ENCODE measurements at places on chromosomes 6 and 20.

DNA sequence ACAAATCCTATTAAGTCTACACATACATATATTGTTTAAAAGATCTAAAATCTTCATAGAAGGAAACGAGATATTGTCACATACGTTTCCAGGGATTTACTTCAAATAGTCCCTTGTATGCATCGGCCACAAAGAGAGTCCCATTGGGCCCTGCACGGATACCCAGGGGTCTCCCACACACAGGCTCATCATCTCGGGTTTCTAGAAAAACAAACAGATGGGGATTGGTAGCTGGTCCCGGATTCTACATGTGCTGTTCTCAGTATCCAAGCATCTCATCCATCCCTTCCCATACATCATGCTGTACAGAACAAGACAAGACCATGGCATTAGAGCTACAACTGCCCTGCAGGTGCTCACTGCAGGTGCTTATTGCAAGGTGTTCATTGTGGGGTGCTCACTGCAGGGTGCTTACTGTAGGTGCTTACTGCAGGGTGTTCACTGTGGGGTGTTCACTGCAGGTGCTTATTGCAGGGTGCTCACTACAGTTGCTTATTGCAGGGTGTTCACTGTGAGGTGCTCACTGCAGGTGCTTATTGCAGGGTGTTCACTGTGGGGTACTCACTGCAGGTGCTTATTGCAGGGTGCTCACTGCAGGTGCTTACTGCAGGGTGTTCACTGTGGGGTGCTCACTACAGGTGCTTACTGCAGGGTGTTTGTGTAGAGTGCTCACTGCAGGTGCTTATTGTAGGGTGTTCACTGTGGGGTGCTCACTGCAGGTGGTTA is 21.0 kb downstream of the APMAP start:
- DNase-seq: no peak

- no peak for DNase-seq
Observed at GRCh38 chr6:57085471-57085870, 4.5 kb upstream of the ZNF451 start.

DNA sequence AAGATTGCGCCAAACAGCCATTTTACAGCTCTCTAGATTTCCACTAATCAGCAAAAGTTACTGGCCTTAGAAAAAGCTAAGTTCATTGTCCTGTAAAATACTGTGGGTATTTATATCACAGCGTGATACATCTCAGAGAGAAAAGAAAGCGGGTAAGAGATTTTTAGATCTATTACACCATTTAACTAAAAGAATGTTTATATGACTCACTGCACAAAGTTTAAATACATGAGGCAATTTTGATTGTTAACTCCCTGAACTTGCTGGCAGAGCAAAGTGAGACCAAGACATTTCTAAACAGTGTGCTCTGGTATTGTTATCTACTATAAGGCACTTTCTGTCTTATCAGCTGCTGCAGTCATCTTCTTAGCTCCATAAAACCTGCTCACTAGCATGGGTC is 314.3 kb downstream of the EPHA7 start:
- no peak for DNase-seq

- DNase-seq: no peak
Observed at GRCh38 chr6:89066940-89067646, 13.5 kb upstream of the PNRC1 start.

DNA sequence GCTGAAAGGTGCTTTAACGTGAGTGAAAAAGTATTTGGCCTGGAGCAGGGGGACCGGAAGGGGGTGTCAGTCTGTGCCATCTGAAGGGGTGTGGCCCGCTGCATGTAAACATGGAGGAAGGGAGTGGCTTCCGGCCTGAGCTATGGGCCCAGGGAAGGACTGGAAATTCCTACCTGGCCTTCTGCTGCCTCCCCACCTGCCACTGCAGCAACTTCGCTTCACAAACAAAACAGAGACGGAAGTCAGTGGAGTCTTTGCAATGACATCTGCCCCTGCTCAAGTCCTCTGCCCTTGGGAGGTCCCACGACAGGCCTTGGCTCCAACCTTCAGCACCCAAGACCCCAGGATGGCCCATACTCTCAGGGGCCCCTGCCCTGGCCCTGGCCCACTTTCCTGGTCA is 28.1 kb upstream of the FOXP4 start:
- DNase-seq: no peak

GRCh38 chr20:46894579-46894958 is at the start of gene EYA2:
Gene EYA2, plus strand, starts transcription at chr20:46894843. Its CDS starts 95,168 bp downstream, at chr20:46990011.
- DNase-seq: no peak

DNA sequence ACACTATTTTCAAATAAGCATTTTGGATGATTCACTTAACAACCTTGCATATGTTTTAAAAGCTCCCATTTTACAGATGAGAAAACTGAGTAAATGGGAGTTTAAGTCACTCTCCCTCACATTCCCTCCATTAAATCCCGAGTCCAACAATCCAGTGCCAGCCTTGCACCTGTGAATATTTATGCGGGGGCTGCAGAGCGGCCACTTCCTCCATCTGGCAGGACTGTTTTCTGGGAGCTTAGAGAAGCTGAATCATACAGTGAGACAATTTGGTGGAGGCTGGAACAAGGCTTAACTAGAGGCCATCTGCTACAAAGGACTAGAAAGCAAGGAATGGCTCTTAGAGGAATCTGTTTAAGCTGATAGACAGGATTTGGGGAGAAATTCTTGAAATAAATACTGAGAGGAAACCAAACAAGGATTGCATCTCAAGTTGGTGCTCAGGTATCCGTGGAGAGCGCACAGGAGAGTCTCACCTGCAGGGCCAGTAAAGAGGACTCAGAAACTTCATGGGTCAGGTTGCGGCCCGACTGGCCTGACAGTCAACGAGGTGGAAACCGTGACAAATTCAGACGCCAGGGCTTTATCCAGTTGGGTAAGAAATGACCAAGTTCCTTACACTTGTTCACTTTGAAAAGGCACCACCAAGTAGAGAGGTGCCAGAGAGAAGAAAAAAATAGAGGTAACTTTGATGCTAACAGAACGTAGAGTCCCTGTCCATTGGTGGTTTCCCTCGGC is 478.5 kb downstream of the QKI start:
- DNase-seq: no peak

- no peak for DNase-seq
Observed at GRCh38 chr6:83917001-83917400, 57.5 kb downstream of the CYB5R4 start.

DNA sequence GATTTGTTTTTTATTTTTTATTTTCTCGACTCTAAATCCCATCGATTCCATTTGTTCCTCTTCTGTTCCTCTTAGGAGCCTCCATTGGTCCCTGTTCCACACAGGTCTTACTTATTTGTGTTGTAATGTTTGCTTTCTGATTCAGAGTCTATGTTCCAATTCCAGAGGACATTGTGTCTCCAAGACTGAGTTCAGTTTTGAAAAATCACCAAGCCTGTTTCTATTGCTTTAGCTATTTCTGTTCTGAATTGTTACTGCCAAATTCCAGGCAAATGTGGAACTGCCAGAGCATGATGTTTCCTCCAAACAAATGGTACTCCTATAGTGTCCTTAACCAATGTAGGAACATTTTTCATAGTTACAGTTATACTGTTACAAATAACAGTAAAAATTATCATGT is 270.9 kb upstream of the SPTLC3 start:
- DNase-seq: no peak

GRCh38 chr6:143741480-143741879 is 63.7 kb downstream of the PHACTR2 start:
- no peak for DNase-seq

GRCh38 chr20:31919410-31920155 is 32.3 kb downstream of the PDRG1 start:
- DNase-seq: no peak

DNA sequence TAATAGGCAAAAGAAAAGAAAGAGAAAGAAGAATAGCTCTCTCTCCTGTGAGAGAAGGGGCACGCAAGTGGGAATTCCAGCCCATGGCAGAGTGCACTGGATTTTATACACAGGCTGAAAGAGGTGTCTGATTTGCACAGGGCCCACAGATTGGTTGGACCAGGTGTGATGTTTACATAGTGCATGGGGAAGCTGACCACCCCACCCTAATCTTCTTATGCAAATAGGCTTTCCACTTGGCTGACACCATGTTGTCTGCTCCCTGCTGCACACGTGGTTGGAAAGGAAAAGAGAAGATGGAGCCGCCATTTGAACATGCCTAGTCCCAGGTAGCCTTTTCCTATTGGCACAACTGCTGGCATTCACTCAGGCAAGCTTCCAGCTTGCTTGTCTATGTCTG is 20.2 kb downstream of the MICA start:
- no peak for DNase-seq

GRCh38 chr6:55040102-55040848 is 134.0 kb upstream of the HCRTR2 start:
- DNase-seq: no peak

- DNase-seq: no peak
Observed at GRCh38 chr20:59519707-59520014, 84.7 kb upstream of the PHACTR3 start.

- no peak for DNase-seq
Observed at GRCh38 chr6:52187098-52187497, 923 bp downstream of the IL17A start.

- DNase-seq: no peak
Observed at GRCh38 chr6:3229566-3230178, 2.2 kb upstream of the TUBB2B start.

DNA sequence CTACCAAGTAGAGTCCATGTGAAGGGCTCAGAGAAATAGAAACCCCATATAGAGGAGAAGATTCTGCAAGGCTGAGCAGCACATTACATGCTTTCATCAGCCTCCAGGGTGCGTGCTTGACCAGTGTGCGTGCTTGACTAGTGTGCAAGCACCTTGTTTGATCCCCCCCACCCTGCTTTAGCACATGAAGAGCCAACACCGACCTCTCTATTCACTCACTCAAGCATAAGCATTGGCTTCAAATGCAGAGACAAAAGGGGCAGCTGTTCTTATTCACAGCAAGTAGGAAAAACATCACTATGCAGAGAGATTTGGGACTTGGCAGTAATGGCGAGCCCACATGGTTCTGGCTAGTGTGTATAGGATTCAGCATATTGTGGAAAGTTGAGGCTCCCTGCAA is 278.7 kb upstream of the RNF217 start:
- DNase-seq: no peak

- DNase-seq: peak; percentile 23
Observed at GRCh38 chr6:1574083-1574761, 35.5 kb upstream of the FOXC1 start.

DNA sequence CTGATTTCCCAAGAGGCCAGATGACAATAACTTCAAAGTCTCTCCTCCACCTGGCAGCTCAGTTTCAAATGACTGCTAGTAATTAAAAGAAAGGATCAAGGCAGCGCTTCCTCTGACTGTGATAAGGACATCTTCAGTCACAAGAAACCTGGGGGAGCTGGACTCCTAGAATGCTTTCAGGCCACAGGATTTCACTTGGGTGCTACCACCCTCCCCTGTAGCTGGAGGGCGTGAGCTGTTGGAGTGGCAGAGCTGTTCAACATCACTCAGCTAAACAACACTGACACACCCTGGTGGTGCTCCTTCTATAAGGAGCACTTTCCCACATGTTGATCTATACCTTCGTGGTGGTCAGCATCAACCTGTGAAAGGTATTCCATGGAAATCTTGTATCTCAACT is 2.2 kb upstream of the CNR1 start:
- no peak for DNase-seq

DNA sequence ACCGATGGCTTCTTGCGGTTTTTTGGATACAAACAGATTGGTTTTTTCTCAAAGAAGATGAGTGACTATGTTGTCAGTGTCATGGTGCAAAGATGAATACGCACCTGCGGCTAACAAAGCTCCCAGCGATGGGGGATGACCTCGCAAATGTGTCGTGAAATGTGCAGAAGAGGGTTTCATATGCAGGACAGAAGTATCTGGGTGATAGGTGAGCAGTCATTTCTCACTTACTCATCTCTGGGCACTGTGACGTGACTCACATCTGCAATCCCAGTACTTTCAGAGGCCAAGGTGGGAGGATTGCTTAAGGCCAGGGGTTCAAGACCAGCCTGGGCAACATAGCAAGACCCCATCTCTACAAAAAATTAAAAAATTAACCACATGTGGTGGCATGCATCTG is 216.3 kb downstream of the ERMARD start:
- no peak for DNase-seq

- no peak for DNase-seq
Observed at GRCh38 chr6:168078175-168078942, 653 bp downstream of the FRMD1 start.

GRCh38 chr6:3483675-3484074 is 26.8 kb upstream of the SLC22A23 start:
- DNase-seq: no peak

DNA sequence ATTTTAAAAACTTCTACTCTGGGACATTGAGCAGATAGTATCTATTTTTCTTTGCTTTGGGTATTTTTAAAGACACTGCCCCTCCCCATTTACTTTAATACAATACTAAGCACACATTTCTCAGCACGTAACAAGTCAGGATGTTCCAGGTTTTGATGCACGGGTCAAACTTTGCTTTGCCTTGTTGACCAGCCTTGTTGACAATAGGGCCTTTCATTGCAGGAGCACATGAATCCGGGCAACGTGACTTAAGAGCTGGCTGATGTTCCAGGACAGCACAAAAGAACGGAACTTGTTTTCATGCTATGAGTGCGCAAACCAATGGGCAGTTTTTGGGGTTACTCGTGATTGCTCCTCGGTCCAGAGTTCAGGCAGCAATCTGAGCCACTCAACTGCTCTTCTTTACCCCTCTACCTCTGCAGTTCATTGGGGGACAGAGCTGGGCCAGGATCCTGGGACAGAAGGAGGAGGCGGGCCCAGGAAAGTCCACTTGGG is 78.6 kb upstream of the SLC22A16 start:
- DNase-seq: no peak

DNA sequence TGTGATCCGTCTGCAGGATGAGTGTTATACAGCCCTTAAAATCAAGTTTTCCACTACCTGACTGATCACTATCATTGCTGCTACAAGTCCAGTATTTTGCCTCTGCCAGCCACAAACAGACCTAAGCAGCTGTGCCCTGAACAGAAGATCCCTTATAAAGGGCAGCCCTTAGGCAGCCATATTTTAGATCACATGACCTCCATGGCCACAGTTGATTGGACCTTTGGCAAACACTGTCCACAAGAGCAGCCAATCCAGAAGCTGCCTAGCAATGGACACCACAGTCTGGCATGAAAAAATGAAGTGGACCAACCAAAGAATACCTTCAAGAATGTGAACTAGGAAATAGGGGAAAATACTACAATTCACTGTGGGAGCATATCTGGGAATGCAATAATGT is 50.8 kb downstream of the MC3R start:
- DNase-seq: no peak

DNA sequence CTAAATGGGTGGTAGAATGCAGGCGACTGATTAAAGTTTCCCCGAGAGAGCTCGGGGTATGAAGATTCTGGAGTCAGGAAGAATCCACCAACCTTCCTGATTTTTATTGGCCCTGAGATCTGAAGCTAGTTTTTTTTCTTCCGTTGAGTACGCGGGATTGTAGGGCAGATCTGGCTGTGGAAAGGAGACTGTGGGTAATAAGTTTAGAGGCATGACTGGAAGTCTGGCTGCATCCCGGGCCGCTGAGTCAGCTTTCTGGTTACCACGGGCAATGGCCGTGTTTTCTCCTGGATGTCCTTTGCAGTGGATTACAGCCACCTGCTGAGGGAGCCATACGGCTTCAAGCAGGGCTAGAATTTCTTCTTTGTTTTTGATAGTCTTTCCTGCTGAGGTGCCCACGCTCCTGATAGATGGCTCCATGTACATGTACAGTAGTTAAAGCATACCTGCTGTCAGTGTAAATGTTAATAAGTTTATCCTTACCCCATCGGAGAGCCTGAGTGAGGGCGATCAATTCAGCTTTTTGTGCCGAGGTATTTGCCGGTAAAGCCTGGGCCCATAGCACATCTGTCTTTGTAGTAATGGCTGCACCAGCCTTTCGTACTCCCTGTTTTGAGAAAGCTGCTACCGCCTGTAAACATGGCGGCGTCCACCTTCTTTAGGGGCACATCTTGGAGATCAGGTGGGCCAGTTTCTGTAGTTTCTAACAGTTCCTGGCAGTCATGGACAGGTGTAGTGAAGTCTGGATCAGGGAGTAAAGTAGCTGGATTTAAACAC is 154.0 kb downstream of the TRIM27 start:
- DNase-seq: no peak
